ENCODE measurements at places on chromosomes 6 and 20.

- no peak for DNase-seq
These were observed 165.6 kb downstream of the TRIM27 start for GRCh38 chr6:28758046-28758817.

DNA sequence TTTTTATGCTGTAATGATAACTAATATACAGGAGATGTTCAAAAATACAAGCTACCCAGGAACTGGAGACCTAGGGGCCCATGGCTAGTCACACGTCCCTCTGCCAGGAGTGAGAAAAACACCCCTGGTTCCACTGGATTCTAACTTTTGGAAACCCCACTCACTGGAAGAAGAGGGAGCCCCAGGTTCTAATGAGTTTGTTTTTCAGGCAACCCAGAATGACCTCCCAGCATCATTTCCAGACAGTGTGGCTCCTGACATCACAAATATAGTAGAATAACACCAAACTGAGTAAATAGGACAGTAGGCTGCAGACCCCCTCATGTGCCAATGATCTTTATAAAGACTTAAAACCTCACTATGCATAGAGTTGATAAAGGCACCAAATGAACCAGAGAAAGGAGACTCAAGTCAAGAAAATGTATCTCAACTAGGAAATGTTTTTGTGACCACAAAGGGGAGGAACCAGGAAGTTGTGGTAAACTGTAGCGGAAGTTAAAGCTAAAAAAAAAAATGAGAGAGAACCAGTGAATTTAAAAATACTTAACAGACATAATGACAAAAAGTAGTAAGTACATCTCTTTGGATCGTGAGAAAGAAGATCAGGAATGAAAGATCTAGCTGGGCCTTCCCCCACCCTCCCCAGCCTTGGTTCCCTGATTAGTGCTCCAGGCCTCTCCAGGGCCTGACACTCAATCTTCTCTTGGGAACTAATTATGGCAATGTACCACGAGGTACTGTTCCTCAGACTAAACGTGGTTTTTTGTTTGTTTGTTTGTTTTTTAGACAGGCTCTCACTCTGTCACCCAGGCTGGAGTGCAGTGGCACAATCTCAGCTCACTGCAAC, 19.8 kb downstream of the HLA-E start:
- no peak for DNase-seq

- no peak for DNase-seq
These were observed 23.6 kb upstream of the BTBD3 start for GRCh38 chr20:11894062-11894461.

DNA sequence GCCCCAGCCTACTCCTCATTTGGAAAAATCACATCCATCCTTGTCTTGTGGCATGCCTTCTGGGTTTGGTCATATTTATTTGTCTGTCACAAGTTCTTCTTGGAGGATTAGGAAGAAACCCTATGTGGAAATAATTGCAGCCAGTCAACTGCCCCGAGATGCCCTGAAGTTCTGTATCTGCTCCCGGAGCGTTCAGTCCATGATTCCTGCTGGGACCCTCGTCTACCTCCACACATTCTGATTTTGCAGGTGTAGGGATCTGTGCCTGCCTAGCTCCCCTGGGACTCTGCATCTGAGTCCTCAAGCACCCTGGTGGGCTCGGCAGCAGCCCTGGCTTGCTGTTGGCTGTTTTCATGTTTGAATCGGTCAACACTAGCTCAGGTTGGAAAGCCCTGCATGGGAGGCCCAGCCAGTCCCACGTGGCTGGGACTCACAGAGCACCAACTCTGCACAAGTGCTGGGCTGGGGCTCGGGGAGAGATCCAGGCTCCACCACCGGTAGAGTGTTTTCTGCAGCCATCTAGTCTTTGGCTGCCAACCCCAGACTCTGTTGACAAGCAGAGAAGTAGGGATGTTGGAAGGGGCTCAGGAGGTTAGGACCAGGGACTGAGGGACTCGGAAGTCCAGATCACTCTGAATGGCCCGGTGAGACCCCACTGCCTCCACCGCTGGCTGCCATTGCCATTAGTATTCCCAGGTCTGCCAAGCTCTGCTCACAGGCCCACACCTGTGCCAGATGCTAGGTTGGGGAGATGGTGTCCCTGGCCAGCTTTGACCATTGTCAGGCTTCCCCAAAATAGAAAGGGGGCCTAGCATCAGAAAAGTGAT, 183.5 kb upstream of the CST7 start:
- peak; percentile 8 for DNase-seq

DNA sequence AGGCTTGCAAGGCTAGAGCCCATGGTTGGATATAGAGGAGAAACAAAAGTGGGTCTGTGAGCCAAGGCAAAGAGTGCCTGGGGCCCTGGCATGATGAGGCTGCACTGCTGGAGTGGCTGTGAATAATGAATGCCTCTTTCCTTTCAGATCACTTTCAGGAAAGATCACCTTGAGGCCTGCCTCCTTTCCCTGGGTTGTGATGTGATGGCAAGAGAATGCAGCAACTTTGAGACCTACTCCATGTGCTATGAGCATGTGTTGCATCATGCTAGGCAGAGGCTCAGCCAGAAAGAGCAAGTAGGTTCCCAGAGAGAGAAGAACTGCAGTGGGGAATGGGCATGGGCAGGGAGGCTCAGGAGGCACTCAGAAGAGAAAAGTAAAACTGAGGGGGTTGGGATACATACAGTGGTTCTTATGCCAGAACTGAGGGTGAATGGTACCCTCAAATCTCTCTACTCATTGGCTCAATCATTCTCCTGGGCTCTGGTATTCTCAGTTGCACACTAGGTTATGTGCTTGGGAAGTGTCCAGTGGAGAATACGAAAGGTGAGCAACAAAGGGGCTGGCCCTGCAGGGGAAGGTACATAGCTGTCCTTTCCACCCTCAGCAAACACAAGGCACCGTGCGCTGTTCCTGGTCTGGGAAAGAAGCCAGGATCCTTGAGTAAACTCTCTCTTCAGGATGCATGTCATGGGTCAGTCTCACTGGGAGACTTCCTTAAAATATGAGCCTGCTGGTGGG, 45.9 kb downstream of the CD164 start:
- DNase-seq: no peak

DNA sequence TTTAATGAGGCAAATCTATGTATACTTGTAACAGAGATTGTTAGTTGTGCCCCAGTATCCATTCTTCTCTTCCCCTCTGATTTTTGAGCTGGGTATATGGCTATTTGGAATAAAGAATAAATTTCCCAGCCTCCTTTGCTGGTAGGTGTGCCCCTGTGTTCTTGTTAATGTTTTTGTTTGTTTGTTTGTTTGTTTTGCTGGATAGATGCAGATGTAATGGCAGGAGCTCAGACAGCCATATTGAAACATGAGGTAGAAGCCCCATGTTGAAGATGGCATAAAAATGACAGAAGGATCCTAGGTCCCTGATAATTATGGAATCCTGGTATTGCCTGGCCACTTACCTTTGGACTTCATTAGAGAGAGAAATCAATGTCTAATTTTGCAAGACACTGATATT, 19.9 kb upstream of the FKBP5 start:
- no peak for DNase-seq

DNA sequence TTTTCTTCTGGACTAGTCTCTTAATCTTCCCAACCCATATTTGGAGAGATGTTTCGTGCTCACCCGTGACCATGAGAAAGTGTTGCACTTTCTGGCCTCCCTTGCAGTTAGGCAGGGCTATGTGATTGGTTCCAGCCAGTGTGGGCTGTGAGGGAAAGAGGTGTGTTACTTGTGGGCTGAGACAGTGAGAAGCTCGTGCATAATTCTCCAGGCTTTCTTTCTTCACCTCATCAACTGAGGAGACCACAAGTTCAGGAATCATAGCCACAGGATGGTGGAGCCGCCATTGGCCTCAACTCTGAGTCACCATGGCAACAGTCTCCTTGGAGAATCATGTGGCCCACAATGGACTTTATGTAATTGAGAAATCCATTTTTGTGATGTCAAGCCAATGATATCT, 57.5 kb upstream of the FUCA2 start:
- no peak for DNase-seq

- DNase-seq: no peak
These were observed 39.8 kb upstream of the MCM9 start for GRCh38 chr6:118974790-118975189.

GRCh38 chr20:56663660-56664059, 34.6 kb downstream of the TFAP2C start:
- no peak for DNase-seq

- no peak for DNase-seq
These were observed 289.4 kb downstream of the RNF144B start for GRCh38 chr6:18676548-18676947.

DNA sequence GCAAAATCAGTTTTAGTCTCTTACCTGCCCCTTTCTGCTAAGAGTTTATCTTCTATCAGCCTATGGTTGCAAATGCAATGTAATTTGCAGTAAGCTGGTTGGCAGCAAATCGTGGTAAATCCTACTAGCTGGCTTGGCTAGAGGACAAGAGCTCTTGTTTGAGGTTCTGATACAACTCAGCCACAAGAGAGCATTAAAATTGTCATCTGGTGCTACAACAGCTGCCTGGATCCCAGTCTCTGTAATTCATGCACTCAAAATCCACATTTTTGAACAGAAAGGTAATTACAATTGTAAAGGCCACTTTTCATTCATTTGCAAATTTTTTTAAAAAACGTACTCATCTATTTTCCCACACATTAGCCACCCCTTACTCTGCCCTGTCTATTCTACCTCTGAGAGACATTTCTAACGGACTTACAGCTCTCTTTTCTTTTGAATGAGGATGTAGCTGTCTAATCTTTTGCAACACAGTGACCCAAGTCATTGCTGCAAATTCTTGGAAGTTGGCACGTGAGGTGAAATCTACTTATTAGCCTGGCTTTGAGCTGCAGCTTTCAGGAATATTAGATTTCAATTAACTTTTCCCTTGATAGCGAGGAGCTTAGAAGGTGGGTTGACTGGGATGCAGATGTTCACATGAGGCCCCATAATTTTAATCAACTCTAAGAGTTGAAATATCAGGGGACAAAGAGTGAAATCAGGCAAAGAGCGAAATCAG, 54.0 kb upstream of the FAM184A start:
- DNase-seq: no peak

DNA sequence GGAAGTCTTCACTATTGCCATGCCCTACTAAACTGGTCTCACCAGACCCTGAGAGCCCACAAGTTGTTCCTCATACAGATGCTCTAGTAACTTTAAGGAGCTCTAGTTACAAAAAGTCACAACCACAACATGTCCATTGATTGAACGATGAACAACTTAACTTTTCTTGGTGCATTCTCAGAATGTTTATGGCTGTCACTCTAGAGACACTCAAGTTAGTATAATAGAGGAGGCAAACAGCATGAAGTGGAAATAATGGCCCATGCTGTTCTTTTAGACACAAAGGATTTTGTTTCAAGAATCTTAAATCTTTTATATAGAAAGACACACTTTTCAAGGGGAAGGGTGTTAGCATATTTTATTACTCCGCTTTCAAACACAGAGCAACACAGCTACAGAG, 934.4 kb downstream of the HACE1 start:
- no peak for DNase-seq

GRCh38 chr20:43171930-43172329, 17.8 kb downstream of the PTPRT start:
- no peak for DNase-seq

GRCh38 chr6:108806665-108807064, 41.6 kb upstream of the ARMC2 start:
- DNase-seq: no peak
